ENCODE measurements at places on chromosomes 1 and 21. TPM values are rescaled to one million over a fixed set of nuclear protein-coding genes. Genes with fewer than 3 reads are reported as not detected.

DNA sequence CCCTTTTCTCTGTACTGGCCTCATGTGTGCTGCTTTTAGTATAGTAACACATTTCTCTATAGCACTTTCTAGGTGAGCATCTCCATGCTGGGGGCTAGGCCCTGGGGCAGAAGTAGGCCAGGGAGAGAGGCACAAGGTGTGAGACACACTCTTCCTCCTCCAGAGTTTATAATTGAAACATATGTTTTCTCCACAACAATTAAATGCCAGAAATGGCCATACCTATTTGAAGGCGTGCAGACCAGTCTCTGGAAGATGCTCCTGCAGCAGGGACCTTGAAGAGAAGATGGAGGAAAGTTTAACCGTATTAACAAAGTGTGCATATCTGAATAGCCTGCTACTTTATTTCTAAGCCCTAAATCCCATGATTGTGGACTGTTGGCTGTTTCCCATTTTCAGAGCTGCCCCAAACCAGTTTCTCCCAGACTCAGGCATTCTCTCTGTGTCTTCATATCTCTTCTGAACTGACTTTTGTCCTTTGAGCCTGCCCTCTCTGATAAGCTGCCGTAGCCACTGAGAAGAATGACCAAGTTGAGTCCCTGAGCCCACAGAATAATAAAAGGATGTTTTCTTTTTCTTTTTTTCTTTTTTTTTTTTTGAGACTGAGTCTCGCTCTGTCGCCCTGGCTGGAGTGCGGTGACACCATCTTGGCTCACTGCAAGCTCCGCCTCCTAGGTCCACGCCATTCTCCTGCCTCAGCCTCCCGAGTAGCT is 81.3 kb downstream of the LRRC8D start:
- DNase-seq = no peak

DNA sequence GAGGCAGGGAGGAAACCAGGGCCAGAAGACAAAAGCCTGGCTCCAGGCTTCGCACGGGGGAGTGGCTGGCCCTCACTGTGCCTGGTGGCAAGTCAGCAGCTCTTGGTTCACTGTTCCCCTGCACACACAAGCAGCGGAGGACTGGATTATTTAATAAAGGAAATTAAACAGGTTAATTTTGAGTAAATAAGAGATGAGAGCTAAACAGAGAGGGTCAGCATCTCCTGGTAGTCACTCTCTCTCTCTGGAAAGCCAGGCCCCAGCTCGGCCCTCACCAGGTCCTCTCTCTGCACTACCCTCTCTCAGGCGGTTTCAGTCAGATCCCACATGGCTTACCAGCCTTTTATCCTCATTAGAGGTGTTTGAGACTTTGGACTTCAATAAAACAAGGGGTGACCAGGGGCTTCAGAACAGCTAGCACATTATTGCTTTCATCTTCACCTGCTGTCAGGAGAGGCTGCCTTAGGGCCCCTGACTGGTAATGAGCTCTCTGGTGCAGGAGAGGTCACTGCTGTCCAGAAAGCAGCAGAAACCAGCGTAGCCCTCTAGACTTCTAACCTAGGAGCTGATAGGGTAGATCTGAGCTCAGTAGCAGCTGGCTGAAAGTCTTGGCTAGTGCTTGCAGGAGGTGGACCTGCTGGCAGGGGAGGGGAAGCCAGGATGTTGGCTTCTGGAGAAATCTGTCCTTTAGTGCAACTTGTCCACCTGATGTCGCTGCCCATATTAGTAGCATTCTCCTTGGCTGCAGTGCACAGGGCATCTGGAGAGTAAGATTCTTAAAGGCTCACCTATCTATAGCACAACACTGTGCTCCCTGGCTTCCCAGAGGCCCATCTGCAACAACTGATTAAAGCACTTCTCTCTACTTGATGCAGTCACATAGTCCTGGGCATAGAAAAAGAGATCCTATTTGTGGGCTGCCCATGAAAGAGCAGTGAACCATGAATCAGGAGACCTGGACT is 45.9 kb downstream of the SYT6 start:
- no peak for DNase-seq

DNA sequence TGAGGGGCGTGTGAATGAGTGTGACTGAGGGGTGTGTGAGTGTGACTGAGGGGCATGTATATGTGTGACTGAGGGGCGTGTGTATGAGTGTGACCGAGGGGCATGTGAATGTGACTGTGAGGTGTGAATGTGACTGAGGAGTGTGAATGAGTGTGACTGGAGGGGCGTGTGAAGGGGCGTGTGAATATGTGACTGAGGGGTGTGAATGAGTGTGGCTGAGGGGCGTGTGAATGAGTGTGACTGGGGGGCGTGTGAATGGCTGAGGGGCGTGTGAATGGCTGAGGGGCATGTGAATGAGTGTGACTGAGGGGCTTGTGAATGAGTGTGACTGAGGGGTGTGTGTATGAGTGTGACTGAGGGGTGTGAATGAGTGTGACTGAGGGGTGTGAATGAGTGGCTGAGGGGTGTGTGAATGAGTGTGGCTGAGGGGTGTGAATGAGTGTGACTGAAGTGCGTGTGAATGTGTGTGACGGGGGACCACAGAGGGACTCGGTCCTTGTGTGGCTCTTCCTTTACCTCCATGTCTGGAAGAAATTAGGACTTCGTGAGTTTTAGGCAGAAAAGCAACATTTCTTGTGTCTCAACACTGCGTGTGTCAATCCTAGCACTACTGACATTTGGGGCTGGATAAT is 105.8 kb downstream of the GLIS1 start:
- DNase-seq = no peak

GRCh38 chr1:19750101-19750881 is 49.4 kb downstream of the TMCO4 start:
- DNase-seq = no peak

DNA sequence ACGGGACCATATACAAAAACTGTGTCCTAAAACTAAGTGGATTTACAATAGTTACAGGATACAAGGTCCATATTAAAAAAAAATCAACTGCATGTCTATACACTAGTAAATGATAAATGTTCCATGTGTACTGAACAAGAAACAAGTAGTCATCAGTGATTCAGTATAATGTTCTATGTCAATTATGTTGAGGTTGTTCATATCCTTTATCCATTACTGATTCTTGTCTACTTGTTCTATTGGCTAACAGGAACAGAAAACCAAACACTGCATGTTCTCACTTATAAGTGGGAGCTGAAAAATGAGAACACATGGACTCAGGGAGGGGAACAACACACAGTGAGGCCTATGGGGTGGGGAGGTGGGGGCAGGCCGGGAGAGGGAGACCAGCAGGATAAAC is 90.5 kb downstream of the CDC42BPA start:
- DNase-seq = no peak

DNA sequence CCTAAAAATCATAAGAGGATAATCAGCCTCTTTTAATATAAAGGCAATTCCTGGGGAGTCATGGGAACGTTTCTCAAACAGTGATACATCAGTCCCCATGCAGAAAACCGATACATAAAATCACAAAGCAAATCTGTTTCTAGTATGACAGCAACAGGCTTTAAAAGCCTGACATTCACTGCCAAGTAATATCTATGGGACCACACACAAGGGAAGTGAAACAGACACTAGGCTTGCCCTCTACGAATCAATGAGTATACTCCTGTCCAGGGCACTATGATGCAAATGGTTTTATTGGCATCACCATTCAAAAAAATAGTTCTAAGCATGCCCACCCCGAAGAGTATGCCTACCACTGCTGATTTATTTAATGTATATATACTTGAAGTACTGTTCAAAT is 54.4 kb downstream of the TIAM1 start:
- DNase-seq = no peak

GRCh38 chr1:216046336-216046735 is 376.9 kb downstream of the USH2A start:
- DNase-seq = no peak

GRCh38 chr1:221728037-221728505 is 13.8 kb downstream of the DUSP10 start:
- DNase-seq = no peak

GRCh38 chr1:208420696-208421095 is 176.5 kb upstream of the PLXNA2 start:
- no peak for DNase-seq

DNA sequence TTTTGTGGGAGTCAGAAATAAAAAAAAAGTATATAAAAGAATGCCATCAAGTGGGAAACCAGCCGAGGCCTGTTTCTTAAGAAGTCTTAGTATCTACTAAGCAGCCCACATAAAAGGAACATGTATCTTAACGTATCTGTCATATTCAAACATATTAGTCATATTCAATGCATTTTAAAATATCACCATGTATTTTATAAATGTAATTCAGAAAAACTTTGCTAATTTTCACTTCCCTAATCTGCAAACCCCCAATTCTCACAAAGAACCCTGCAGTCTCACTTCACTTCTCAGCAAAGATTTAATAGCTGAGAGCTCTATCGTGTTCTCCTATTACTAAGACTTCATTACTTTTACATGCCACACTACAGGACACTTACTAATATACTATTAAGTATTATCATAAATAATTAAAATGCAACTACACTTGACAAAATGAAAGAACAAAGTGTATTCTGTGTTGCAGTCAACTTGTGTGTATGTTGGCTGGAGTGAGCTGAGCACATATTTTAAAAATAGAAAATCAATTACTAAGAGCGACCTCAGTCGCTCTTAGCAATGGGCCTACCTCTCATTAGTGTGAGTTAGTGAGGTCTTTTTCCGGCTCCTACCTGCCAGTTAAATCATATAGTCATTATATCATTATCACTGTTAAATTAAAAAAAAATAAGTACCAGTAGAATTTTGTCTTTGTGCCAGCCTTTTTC is 484.3 kb downstream of the LMO4 start:
- DNase-seq = no peak

- DNase-seq = no peak
These were observed 159.9 kb downstream of the TRABD2B start for GRCh38 chr1:47837056-47837830.

DNA sequence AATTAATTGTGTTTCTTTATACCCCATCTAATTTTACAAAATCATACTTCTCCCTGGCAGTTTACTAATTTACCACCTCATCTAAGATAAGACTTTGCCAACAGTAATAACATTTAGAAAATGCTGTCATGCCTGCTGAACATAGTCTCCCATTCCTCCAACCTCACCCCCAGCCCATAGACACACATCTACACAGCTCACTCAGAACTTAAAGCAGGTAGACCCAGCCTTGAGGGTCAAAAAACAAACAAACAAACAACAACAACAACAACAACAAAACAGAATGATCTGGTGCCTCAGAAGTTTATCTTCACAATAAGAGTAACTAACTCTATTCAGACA is 94.0 kb downstream of the ZC3H11B start:
- no peak for DNase-seq

GRCh38 chr1:23634840-23635651 is 56.6 kb upstream of the RPL11 start:
- peak; percentile 65 for DNase-seq

GRCh38 chr1:54834007-54834541 is 33.0 kb upstream of the TTC22 start:
- DNase-seq = no peak

DNA sequence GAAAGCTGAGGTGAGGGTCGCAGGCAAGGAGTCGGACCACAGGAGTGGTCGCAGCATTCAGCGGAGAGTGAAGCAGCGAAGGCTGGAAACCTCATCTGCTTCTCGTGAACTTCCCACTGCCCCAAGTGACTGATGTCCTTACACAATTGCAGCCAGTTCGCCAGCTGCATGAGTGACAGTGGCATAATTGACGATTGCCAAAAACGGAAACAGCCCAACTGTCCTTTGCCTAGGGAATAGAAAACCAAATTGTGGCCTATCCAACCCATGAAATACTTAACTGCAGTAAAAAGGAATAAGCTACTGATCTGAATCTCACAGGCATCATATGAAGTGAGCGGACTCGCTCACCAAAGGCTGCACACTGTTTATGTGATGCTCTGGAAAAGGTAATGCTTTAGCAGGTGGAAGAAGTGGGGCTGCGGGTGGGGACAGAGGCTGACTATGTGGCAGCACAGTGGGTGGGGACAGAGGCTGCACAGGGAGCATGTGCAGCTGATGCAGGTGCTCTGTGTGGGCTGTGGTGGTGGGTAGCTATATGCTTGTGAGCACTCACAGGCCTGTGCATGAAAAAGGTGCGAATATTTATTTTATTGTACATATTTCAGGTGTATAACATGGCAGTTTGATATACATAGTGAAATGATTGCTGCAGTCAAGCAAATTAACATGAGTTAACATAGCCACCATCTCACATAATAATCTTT is 4.2 kb upstream of the NLRP3 start:
- no peak for DNase-seq

DNA sequence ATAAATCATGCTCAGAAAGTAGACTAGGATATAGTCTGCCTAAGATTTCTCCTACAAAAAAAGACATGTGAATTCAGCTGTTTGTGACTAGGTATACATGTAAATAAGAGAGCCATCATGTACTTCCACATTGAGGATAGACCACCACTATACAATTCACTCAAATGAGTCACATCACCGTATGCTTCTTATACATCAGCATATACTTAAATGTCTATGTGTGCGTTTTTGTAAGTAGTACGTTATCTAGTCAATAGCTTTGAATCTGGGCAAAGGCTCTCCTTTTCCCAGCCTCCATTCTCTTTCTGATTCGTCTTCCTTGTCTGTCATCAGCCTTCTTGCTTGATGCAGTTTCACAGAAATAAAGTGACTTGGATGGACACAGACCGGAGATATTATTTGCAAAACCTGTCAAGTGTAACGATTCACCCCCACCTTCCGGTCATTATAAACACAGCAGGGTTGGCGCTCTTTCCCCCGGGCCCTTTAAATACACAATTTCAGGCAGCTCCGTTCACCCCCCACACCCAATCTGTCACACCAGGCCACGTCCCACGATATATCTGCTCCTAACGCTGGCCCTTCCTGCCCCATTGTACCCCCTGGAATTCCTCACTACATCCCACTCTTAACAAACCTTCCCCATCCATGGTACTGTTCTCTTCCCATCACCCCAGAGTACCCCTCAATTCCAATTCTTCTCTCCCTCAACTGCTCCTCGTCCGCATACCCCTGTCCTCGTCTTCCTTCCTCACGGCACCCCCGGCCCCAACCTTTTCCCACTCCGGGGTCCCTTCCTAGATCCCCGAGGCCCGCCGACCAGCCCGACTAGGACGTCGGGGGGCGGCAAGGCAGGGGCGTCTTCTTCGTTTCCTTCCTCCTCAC is 636 bp downstream of the VAMP4 start:
- DNase-seq = peak; percentile 46

GRCh38 chr1:5989731-5990271 is 2.4 kb downstream of the NPHP4 start:
- DNase-seq = no peak

Gene ATXN7L2
- total RNA-seq = 4.2 TPM

Gene IL20
- total RNA-seq = not detected

Gene PLA2G2D
- not detected for total RNA-seq

Gene KCNJ6
- total RNA-seq = not detected

Gene DMBX1
- total RNA-seq = not detected

Gene FAM72C
- not detected for total RNA-seq

Gene ZMYND12
- not detected for total RNA-seq

Gene CD1E
- not detected for total RNA-seq

Gene TDRD10
- 0.61 TPM for total RNA-seq
